ENCODE measurements at places on chromosomes 7 and 10. TPM values are rescaled to one million over a fixed set of nuclear protein-coding genes. Genes with fewer than 3 reads are reported as not detected.
A peak's percentile ranks its signal among the peaks of the same experiment; 100 is the strongest.

DNA sequence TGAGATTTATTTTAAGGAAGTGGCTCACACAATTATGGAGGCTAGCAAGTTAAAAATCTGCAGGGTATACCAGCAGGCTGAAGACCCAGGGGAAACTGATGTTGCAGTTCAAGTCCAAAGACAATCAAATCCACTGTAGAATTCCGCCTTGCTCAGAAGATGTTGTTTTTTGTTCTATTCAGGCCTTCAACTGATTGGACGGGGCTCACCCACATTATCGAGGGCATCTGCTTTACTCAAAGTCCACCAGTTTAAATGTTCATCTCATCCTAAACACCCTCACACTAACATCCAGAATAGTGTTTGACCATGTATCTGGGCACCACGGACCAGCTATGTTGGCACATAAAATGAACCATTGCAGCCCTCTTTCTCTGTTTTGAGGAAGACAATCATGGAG is 211.2 kb upstream of the GPR26 start:
- no peaks in the 10 kb centered on the region for H3K4me1 ChIP-seq
- no peak overlapping the region for H3K4me3 ChIP-seq
- no peak for DNase-seq
- no peaks in the 10 kb centered on the region for H3K36me3 ChIP-seq
- H3K27ac ChIP-seq = no peak overlapping the region

GPNMB gene
- total RNA-seq = 139 TPM

INHBA gene
- total RNA-seq = 601 TPM

ZEB1 gene
- total RNA-seq = 63.3 TPM

GRCh38 chr7:152574892-152575548 is 100.9 kb downstream of the XRCC2 start:
- no peak overlapping the region for H3K4me3 ChIP-seq
- peak; percentile 47 for DNase-seq
- peaks cover 2% of the 10 kb centered on the region for H3K27me3 ChIP-seq
- H3K4me1 ChIP-seq = peaks cover 8% of the 10 kb centered on the region

DNA sequence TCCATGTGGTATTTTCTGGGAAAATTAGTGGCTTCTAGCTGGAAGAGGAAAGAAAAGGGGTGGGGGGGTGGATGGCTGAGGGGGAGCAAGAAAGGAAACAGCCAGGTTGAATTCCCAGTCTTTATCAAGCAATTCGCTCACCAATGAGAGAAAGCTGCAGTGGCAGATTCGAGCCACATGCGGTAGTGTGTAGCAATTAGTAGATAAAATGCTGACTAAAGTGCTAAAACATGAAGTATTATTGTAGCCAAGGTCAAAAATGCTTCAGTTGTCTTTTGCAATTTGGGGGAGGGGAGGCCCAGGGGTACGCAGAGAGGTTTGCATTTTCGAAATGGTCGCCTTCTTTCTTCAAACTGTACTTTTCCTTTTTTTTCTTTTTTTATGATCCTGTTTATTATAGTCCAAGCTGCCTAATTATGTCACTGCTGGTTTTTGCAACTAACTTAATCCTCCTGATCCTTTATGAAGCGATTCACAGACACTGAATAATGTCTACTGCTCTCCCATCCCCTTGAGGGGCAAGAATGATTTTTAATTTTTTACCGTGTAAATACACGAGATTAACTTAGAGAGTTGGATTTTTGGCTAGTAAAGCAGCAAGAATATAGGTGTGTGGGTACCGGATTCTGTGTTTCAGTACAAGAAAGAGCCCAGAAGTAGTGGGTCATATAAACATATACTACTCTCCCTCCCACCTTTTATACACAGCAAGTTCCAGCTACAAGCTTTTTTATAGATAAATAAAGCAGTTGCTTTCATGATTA is 3.6 kb upstream of the ARID5B start:
- H3K27me3 ChIP-seq = no peaks in the 10 kb centered on the region
- no peaks in the 10 kb centered on the region for H3K36me3 ChIP-seq
- H3K27ac ChIP-seq = peak overlapping the region; percentile 53
- H3K4me3 ChIP-seq = no peak overlapping the region
- H3K4me1 ChIP-seq = peaks cover 36% of the 10 kb centered on the region

UBE3C gene
- 58.9 TPM for total RNA-seq

DNA sequence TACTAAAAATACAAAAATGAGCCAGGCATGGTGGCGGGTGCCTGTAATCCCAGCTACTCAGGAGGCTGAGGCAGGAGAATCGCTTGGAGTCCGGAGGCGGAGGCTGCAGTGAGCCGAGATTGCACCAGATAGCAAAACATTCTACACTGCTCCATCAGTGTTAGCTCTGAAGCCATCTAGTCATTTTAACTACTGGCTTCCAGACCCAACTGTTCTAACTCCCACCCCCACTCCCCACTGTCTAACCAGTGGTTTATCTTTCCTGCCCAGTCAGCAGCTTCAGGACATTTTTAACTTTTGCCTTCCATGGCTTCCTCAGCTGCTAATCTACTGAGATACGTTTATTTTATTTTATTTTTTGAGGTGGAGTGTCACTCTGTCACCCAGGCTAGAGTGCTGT is 6.2 kb upstream of the FRAT1 start:
- no peaks in the 10 kb centered on the region for H3K27me3 ChIP-seq
- H3K27ac ChIP-seq = no peak overlapping the region
- H3K4me3 ChIP-seq = no peak overlapping the region

CYP51A1 gene
- 60.1 TPM for total RNA-seq

CDH23 gene
- not detected for total RNA-seq

DNA sequence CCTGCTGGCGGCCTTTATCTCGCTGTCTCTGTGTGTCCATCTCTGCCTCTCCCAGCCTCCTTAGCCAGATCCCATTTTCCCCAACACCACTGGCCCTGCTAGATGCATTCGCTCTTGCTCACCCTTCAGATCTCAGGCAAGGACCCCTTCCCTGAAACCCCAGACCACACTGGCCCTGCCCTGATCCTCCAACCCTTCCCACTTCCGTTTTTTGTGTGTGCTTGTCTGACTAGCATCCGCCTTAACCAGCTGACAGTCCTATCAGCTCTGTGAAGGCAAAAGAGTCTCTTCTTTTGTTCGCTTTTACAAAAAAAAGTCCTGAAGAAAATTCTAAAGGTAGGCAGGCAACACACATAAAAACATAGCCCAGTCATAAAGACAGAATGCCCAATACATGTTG is 28.7 kb downstream of the CHST15 start:
- peaks cover 1% of the 10 kb centered on the region for H3K36me3 ChIP-seq
- H3K27ac ChIP-seq = peak overlapping the region; percentile 91
- no peak for DNase-seq
- H3K4me3 ChIP-seq = no peak overlapping the region

RNF133 gene
- not detected for total RNA-seq

DNA sequence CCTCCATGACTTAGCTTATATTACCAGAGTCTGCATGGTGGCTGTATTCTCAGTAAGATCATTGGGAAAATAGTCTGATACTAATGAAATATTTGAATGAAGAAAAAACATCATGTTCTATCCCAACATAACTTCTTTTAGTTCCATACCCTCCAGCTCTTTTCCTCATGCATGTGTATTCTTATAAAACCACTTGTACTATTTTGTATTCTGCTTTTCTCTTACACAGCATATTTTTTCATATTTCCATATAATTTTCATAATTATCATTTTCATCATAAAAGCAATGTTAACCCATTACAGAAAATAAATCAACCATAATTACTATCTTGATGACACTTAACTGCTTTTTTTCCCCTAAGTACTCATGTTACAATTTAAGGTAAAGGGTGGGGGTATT is 371.2 kb upstream of the LRGUK start:
- H3K4me1 ChIP-seq = peaks cover 6% of the 10 kb centered on the region
- H3K27ac ChIP-seq = no peak overlapping the region
- DNase-seq = no peak
- H3K36me3 ChIP-seq = no peaks in the 10 kb centered on the region
- H3K27me3 ChIP-seq = no peaks in the 10 kb centered on the region

- H3K4me3 ChIP-seq = no peak overlapping the region
- peaks cover 16% of the 10 kb centered on the region for H3K4me1 ChIP-seq
- no peak overlapping the region for H3K27ac ChIP-seq
- no peaks in the 10 kb centered on the region for H3K36me3 ChIP-seq
- H3K27me3 ChIP-seq = no peaks in the 10 kb centered on the region
Measured at GRCh38 chr10:77571490-77571889, 66.1 kb downstream of the KCNMA1 start.

JCAD gene
- total RNA-seq = 19.4 TPM

CPN1 gene
- not detected for total RNA-seq

- no peak overlapping the region for H3K4me3 ChIP-seq
- H3K27me3 ChIP-seq = no peaks in the 10 kb centered on the region
- H3K4me1 ChIP-seq = peaks cover 84% of the 10 kb centered on the region
- H3K36me3 ChIP-seq = no peaks in the 10 kb centered on the region
- peak overlapping the region; percentile 96 for H3K27ac ChIP-seq
Measured at GRCh38 chr7:19110026-19110730, 7.3 kb downstream of the TWIST1 start.

PON1 gene
- not detected for total RNA-seq

GRCh38 chr10:19819419-19820033 is 3.3 kb downstream of the PLXDC2 start:
- peaks cover 6% of the 10 kb centered on the region for H3K36me3 ChIP-seq
- H3K4me3 ChIP-seq = peak overlapping the region; percentile 98
- H3K4me1 ChIP-seq = peaks cover 43% of the 10 kb centered on the region
- no peak for DNase-seq
- H3K27ac ChIP-seq = peak overlapping the region; percentile 74

DNA sequence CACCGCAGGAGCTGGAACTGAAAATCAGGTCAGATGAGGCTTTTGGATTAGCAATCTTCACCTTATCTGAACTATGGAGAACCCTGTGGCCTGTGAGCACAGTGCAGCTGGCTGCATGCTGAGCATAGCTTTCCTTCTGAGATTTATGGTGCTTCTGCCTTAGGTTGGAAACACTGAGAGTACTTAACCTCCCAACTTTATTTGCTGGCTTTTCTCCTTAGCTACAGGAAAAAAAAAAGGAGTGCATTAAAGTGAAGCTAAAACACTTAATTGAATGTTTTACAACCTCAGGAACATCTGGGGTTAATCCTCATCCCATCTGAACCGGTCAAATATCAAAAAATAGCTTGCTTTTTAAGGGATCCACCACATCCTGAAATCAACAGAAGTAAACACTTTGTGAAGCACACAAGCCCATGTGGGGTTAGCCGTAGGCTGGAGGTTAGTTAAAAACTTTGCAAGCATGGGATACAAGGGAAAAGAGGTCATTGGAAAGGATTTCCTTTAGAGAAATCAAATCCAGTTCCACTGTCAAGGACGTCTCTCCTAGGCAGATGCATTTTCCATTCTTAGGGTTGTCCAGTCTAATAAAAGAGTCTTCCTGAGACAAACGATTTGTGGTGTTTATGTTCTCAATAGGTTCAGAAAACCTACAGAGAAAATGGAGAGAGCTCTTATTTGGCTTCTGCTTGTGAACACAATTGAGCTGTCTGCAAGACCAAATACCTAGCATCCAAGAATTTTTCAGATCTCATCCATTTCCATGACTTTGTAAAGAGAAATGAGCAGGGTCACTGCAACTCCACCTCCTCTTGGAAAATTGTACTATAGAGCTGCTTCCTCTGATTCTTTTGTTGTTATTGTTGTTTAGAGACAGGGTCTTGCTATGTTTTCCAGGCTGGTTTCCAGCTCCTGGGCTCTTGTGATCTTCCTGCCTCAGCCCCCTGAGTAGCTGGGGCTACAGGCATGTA is 470.4 kb upstream of the IGFBP3 start:
- no peak overlapping the region for H3K27ac ChIP-seq
- no peak overlapping the region for H3K4me3 ChIP-seq
- DNase-seq = no peak
- H3K27me3 ChIP-seq = no peaks in the 10 kb centered on the region
- H3K36me3 ChIP-seq = peaks cover 3% of the 10 kb centered on the region
- H3K4me1 ChIP-seq = peaks cover 8% of the 10 kb centered on the region

PRKCQ gene
- 0.15 TPM for total RNA-seq

DDC gene
- not detected for total RNA-seq

DNTT gene
- total RNA-seq = not detected

DNA sequence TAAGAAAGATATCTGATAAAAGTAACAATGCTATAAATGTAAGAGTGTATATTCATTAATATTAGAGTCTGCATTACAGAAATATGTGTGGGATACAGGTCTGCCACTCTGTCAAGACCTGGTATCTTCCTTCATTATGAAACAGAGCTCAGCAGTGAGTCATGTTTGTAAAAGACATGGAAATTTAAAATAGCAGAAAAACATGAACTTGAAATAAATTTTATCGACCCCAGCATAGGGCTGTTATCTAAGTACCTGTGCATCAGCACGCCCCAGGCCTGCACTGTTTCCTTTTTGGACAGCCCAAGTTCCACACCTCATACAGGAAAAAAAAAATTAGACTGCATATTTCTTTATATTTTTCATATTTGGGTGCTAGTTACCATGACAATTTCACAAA is 58.0 kb upstream of the ZPBP start:
- no peak overlapping the region for H3K4me3 ChIP-seq
- DNase-seq = no peak
- H3K36me3 ChIP-seq = no peaks in the 10 kb centered on the region
- H3K27me3 ChIP-seq = peaks cover 37% of the 10 kb centered on the region
- H3K27ac ChIP-seq = no peak overlapping the region

DNA sequence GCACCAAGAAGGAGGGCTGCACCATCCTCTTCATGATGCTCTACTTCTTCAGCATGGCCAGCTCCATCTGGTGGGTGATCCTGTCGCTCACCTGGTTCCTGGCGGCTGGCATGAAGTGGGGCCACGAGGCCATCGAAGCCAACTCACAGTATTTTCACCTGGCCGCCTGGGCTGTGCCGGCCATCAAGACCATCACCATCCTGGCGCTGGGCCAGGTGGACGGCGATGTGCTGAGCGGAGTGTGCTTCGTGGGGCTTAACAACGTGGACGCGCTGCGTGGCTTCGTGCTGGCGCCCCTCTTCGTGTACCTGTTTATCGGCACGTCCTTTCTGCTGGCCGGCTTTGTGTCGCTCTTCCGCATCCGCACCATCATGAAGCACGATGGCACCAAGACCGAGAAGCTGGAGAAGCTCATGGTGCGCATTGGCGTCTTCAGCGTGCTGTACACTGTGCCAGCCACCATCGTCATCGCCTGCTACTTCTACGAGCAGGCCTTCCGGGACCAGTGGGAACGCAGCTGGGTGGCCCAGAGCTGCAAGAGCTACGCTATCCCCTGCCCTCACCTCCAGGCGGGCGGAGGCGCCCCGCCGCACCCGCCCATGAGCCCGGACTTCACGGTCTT is 1.9 kb downstream of the FZD1 start:
- H3K27ac ChIP-seq = peak overlapping the region; percentile 88
- peaks cover 37% of the 10 kb centered on the region for H3K4me1 ChIP-seq
- H3K27me3 ChIP-seq = no peaks in the 10 kb centered on the region
- H3K36me3 ChIP-seq = peaks cover 14% of the 10 kb centered on the region

GRCh38 chr7:2544541-2545188 is 10.7 kb downstream of the BRAT1 start:
- peak; percentile 56 for DNase-seq
- H3K27ac ChIP-seq = no peak overlapping the region
- H3K27me3 ChIP-seq = no peaks in the 10 kb centered on the region
- peaks cover 20% of the 10 kb centered on the region for H3K36me3 ChIP-seq
- H3K4me1 ChIP-seq = no peaks in the 10 kb centered on the region
- H3K4me3 ChIP-seq = no peak overlapping the region

- H3K36me3 ChIP-seq = peaks cover 2% of the 10 kb centered on the region
- peaks cover 10% of the 10 kb centered on the region for H3K4me1 ChIP-seq
- no peak for DNase-seq
- no peak overlapping the region for H3K4me3 ChIP-seq
- no peak overlapping the region for H3K27ac ChIP-seq
- peaks cover 11% of the 10 kb centered on the region for H3K27me3 ChIP-seq
Measured at GRCh38 chr10:59557052-59557451, 152.6 kb downstream of the SLC16A9 start.

GRCh38 chr7:27143023-27143949 is at the start of gene HOXA5:
TSS of gene HOXA5 (minus strand) at chr7:27143681. CDS start at chr7:27143607, 74 bp downstream.
- peaks cover 12% of the 10 kb centered on the region for H3K4me1 ChIP-seq
- no peak for DNase-seq
- no peak within 1 kb of the TSS for H3K27ac ChIP-seq
- peak within 1 kb of the TSS; percentile 51 for H3K4me3 ChIP-seq

Data from chondrocyte (in vitro differentiated cells).